Camera-type eye (tissue), 1 donor: ENCODE measurements at places on chromosomes 4 and X. TPM values are rescaled to one million over a fixed set of nuclear protein-coding genes. Genes with fewer than 3 reads are reported as not detected.

OTOP1 gene
- total RNA-seq, result not detected

CFAP97 gene
- 52.4 TPM for total RNA-seq

GPR34 gene
- 4.3 TPM for total RNA-seq

SPANXC gene
- not detected for total RNA-seq

TMEM271 gene
- total RNA-seq, result 1.3 TPM

LARP1B gene
- 44.8 TPM for total RNA-seq
